ENCODE measurements at places on chromosomes 4 and X.
A peak's percentile ranks its signal among the peaks of the same experiment; 100 is the strongest.

DNA sequence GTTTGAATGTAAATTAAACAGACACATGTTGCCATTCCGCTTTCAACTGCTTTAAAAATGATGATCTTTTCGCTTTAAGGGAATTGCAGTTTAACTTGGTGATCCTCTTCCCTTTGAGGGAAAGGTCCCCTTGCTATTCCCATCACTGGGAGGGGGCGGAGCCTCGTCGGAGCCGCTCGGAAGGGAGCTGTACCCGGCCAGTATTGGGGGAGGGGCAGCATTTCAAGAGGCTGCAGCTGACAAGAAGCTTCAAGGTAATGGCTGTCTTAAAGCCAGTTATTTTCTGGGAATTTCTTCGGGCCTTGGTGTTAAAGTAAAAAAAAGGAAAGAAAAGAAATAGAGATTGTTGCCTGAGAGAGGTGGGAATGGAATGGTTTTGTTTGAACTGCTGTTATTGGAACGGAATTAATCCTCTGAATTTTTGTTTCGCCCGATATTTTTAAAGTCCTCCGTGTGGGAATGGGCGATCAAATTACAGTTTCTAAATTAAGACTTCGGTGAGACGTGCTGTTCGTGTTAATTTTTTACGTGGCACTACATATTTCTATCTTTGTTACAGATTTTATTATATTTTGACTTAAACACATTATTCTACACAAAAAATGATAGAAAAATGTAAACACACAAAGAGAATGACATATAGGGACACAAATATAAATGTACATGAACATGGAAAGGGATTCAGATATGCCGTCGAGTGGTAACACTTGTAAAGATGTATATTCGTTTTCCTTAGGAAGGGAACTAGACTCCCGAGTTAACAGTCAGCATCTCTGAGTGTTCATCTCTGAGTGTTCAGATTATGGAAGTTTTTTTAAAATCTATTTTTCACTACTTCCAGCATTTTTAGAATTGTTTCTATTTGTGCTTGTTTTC, 9.2 kb downstream of the PWWP3B start:
- no peak for DNase-seq

DNA sequence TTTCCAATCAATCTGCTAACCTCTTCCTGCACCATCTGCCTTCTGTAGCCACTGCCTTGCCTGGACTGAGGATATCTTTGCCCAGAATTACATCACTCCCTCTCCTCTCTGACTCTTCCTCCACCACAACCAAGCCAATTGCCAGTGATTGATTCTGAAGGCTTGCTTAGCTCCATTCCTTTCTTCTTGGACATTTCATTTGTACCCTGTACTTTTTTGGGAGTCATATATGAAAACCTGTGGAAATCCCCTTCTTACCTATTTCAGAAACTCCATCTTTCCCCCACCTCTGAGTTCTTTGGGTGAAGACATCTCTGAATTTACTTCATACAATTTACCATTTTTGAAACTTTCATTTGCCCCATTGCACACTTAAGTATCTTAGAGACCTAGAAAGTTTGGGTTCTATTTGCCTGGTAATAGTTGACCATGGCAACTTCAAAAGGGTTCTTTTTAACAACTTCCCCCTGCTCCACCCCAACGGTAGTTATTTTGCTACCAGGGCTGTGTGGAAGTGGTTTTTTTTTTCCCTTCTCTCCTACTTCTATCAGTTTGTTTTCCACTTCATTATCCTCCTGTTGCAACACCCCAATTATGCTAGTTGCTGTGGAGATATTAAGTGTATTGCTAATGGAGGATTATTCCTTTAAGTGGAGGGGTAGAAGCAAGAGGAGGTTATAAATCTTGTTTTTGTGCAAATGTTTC, 14.3 kb downstream of the SGMS2 start:
- no peak for DNase-seq

GRCh38 chrX:4825550-4825949, 1112.1 kb upstream of the PRKX start:
- no peak for DNase-seq

- no peak for DNase-seq
These were observed 4.8 kb downstream of the USP38 start for GRCh38 chr4:143189528-143189927.

GRCh38 chr4:57078685-57079521, 31.3 kb downstream of the IGFBP7 start:
- no peak for DNase-seq

- DNase-seq: no peak
These were observed 23.5 kb downstream of the NAT8L start for GRCh38 chr4:2082627-2083026.

GRCh38 chr4:132540797-132541196, 608.3 kb upstream of the PCDH10 start:
- no peak for DNase-seq

DNA sequence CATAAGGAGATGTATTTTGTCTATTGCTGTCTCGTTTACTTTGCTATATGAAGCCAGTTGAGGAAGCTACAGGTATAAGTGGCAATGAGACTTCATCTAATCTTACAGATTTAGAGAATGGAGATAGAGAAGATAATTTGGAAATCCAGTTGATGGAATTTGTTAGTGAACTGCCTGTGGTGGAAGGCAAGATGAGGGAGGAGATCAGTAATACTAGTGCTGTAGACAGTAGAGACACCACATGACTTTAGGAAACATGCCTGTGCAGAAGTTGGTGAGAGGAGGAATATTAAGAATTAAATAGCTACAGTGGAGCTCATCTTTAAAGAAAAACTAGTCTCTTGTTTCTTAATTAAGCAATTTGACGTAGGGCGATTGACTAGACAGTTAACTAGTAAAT, 51.3 kb downstream of the RBPJ start:
- no peak for DNase-seq

GRCh38 chr4:33996075-33996718, 2248.1 kb downstream of the ARAP2 start:
- no peak for DNase-seq

- no peak for DNase-seq
These were observed 1.6 kb upstream of the FGF5 start for GRCh38 chr4:80264825-80265224.

DNA sequence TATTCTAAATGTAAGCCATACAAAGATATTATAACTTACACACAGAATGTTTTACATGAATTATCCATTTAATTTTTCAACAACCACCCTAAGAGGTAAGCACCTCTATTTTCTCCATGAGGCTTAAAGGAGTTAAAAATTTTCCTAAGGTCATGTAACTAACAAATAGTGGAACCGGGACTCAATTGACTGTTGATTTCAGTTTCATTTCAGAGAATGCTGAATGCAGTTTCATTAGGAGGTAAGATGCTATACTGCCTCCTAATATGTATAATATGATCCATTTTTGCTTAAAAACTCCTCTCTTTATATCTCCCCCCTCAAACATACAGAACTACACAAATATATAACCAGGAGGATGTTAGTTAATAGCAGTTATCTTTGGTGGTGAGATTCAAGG, 29.1 kb downstream of the PHKA1 start:
- DNase-seq: no peak

DNA sequence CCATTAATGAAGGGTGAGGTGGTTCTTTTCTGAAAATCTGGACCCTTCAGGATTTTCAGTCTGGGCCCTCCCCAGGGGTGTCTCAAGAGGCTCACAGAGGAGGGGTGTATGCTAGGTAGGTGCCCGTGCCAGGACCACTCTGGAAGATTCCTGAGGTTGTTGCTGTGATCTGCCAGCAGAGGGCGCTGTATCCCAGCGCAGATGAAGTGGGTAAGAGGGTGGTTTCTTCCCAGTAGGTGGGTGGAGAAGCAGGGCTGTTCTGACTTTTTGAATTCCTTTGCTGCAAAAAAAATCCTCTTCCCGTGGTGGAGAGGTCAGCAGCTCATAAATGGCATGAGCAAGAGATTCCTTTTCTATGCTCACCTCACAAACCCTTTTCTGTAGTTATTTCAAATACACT, 51.1 kb downstream of the SCML1 start:
- peak; percentile 33 for DNase-seq

DNA sequence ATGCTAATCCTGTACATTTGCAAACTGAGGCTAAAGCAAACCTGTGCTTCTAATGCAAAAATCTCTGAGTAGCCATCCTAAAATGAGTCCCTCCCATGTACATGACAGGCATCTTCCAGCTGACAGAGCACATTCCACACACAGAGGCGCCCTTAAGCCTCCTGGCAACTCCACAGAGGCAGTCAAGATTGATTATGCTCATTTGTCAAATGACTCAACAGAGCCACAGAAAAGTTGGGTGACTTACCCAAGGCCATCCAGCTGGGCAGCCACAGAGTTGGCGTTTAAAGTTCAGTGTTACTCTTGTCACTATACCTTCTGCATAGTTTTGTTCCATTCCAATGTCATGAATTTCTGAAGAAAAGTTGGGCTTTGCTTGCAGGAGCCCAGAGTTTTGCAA, 394.6 kb upstream of the FGF13 start:
- no peak for DNase-seq

- DNase-seq: no peak
These were observed 31.4 kb upstream of the VMA21 start for GRCh38 chrX:151365579-151365978.

DNA sequence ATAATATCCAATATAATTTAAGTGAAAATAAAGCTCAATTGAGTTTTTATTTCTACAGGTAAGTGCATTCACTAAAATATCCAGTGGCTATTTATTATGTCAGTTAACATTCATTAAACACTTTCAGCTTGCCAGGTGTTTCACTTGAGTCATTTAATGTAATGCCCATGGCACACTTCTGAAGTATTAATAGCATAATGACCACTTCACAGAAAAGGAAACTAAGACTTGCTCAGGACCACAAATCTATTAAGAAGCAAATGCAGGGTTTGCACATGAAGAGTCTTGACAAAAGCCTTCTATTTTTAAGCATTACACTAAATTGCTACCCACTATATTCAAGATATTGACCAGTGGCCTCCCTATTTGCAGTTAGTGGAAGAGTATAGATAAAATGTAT, 612.7 kb downstream of the KCTD8 start:
- DNase-seq: no peak

DNA sequence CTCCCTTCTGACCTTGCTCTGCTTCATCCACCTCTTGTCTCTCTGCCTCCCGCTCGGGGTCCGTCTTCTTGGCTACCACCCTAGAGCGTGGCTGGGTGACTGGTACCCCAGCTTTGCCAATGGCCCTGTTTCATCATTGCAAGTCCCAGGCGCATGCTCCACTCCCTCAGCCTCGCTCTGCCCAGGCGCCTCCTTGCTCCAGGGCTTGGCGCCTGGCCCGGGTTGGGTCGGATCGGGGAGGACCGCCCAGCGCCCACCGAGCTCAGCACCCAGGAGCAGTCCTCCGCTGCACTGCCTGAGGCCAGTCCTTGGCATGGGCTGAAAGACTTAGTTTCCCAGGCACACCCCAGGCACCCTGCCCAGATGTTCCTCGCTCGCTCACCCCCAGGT, 577 bp downstream of the BGN start:
- DNase-seq: no peak

GRCh38 chrX:9465380-9466123, 694 bp downstream of the TBL1X start:
- DNase-seq: no peak

DNA sequence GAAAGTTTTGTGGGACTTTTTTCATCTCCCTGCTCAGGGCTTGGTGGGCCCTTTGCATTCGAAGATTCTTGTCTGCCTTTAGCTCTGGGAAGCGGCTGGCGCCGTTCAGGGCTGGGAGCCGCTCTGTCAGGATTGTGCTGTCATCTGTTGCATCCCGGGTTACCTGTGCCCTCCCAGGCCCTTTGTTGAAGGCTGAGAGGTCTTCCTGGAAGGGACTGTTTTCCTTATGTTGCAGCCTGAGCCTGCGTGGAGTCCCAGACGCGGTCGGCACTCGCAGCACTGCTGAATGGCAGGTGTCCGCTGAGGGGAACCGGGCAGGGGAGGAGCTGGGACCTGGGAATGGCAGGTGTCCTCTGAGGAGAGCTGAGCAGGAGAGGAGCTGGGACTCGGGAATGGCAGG, 15.9 kb downstream of the RGS12 start:
- no peak for DNase-seq

- no peak for DNase-seq
These were observed 17.2 kb downstream of the TRMT44 start for GRCh38 chr4:8457646-8458252.

DNA sequence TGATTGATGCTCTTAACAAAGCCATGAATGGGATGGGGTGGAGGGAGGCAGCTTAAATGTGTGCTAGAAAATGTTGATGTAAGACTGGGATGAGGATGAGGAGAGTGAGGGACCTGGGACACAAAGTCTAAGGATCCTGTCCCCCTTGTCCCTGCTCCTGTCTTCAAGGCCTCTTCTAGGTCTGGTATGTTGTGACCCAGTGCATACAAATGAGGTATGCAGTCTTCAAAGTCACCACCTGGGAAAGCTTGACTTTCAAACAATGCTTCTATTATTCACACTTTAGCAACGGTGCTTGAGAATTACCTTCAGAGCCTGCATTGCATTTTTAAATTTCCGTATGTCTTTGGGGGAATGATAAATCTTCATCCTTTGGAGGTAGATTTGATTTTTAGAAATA, 88.4 kb upstream of the SLC34A2 start:
- no peak for DNase-seq

DNA sequence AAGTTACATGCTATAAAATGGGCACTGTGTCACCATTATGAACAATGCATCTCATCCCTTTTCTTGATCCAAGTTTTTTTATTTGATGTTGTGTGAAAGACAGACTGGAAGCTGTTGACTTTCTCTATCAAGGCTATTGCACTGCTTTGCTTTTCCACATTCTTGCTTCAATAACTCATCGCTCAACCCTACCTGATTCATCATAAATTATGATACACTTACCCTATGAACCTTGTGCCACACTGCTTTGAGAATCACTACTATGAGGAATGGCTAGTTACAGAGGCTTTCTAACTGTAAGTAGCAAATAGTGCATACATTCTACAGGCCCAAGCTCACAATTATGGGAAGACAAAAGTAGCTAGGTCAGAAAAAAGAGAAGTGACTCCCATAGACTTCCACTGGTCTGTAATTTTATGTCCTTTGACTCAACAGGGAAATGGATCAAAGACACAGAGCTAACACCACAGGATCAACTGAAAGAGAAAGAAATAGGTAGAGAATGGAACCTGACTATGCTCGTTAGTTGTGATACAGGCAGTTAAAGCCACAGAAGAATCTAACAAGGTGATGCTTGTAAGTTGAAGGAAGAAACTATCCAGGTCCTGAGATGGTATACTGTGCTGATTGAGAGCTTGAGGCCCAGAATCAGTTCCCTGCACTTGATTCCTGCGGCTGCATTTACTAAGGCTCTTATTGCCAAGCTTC, 163.5 kb downstream of the PPP3CA start:
- DNase-seq: no peak

DNA sequence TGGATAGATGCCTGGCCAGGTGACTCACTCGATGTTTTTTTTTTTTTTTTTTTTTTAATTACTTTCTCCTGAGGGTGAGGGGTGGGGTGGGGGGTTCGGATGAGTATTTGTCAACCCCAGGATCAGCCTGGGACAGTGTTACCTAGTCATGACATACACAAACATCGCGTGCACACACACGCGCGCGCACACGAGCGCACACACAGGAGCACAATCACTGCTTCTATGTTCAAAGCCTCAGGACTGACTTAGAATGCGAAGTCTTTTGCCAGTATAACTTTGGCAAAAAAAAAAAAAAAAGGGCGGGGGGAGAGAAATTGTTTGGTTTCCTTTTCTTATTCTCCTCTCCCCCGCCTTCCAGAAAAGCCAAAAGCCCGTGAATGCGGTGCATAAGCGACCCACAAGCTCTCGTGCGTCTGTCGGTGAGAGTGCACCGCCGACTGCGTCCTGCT, 115.0 kb upstream of the TEX13C start:
- no peak for DNase-seq
